ENCODE measurements at places on chromosomes 13 and 19.
A peak's percentile ranks its signal among the peaks of the same experiment; 100 is the strongest.

- no peak for DNase-seq
Observed at GRCh38 chr19:19568802-19569756, 31.0 kb downstream of the CILP2 start.

- DNase-seq: no peak
Observed at GRCh38 chr13:48806522-48806921, 152.8 kb downstream of the CYSLTR2 start.

- no peak for DNase-seq
Observed at GRCh38 chr19:28334419-28334818, 878.5 kb downstream of the UQCRFS1 start.

DNA sequence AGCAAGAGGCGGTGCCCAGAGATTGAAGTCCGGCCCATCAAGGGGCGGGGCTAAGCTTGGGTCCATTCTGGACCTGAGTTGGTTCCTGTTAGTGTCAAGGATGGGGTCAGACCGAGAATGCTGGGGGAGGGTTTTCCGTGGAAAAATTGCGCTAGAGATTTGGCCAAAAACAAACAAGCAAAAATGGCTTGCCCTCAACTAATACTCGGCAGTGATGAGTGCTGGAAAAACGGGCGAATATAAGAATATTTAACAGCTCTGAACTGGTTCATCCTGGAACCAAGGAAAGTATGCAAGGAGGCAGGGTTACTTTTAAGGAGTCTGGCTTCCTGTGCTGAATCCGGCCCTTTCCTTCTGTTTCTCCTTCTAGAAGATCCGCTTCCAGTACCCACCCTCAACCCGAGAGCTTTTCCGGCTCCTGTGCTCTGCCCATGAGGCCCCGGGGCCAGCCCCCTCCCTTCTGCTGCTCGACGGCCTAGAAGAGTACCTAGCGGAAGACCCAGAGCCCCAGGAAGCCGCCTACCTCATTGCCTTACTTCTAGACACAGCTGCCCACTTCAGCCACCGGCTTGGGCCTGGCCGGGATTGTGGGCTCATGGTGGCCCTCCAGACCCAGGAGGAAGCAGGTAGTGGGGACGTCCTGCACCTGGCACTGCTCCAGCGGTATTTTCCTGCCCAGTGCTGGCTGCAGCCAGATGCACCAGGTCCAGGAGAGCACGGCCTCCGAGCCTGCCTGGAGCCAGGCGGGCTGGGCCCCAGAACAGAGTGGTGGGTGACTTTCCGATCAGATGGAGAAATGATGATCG lies 880 bp downstream of the SWSAP1 start:
- peak; percentile 56 for DNase-seq

- DNase-seq: no peak
Observed at GRCh38 chr13:29457299-29457698, 138.2 kb downstream of the SLC7A1 start.

DNA sequence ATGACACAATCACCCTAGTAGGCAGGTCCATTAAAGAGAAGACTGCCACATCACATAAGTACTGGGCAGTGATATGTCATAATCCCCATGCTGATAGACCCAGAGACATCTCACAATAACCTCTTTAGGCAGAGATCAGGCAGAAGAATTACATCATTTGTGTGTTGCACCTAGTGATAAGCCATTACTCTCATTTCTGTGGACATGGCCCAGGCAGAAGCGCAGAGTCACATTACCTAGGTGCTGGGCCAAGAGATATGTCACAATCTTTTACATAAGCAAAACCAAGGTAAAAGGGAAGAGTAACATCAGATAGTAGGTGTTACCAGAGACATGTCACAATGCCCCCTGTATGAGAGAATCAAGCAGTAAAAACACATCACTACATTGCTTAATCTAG lies 71.9 kb downstream of the ZNF726 start:
- no peak for DNase-seq

GRCh38 chr19:39709026-39709872 lies 5.0 kb downstream of the LGALS14 start:
- no peak for DNase-seq

- no peak for DNase-seq
Observed at GRCh38 chr13:100652510-100652909, 22.1 kb downstream of the TMTC4 start.

GRCh38 chr13:68905186-68905585 lies 1202.4 kb upstream of the ATXN8OS start:
- no peak for DNase-seq

GRCh38 chr19:6808494-6808893 lies 36.0 kb downstream of the VAV1 start:
- DNase-seq: no peak

DNA sequence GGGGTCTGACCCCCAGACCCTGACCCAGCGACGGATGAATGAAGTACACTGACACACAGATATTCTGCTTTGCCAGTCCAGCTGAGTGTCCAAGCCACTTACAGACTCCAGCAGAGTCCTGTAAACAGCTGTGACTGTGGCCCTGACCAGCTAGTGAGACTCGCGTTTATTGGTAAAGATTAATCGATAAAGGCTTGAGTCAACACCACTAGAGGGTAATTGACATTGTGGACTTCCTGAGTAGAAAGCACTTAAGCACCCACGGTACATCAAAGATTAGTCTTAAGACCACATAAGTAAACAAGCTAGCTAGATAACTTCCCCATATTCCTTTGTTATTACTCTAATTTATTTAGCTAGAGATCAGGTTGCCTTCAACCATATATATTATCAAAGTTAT lies 146.0 kb downstream of the OXGR1 start:
- no peak for DNase-seq

DNA sequence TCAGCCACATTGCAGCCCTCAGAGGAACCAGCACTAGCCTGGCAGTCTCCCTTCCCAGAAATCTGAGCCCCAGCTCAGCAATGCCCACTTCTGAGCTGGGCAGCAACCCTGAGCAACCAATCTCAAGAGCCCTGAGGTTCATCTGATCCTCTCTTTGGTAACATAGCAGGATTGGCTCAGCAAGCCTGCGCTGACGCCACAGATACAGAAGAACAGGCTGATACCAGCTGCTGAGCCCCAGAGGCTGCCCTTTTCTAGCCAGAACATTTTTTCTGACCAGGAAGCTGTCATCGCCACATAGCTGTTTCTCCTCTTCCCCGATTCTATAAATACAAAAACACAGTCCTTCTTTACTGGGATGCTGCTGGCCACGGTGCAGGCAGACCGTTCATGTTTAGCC lies 59.8 kb downstream of the TRPM4 start:
- no peak for DNase-seq

- DNase-seq: no peak
Observed at GRCh38 chr13:50318887-50319286, 303.6 kb downstream of the KCNRG start.

DNA sequence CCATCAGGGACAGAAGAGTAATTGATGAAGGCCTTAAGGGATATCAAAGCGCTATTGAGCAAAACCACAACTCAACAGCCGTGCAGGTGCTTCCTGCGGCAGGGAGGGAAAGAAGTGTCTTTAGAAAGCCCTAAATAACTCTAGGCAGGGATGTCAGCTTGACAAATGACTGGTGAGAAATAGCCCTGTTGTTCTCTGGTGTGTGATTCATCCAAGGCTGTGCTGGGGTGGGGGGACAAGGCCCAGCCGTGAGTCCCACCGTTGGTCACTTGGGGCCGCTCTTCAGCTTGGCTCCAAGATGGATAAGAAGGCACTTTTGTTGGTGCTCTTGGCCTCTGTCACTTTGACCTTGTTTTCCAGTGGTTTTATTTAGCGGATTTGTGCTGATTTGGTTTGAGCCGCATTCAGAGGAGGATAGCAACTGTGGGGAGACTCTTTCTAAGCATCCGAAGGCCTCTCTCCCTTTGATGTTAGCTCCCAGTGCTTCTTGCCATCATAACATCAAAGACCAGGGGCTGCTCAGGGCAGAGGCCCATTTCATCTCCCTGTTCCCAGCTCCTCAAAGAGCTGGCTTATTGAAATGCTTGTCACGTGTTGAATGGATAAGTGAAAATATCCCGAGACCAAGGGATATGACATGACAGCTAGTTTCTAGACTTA lies 130.3 kb upstream of the SERP2 start:
- peak; percentile 24 for DNase-seq

GRCh38 chr13:104979281-104980030 lies 1556.0 kb downstream of the EFNB2 start:
- DNase-seq: no peak

DNA sequence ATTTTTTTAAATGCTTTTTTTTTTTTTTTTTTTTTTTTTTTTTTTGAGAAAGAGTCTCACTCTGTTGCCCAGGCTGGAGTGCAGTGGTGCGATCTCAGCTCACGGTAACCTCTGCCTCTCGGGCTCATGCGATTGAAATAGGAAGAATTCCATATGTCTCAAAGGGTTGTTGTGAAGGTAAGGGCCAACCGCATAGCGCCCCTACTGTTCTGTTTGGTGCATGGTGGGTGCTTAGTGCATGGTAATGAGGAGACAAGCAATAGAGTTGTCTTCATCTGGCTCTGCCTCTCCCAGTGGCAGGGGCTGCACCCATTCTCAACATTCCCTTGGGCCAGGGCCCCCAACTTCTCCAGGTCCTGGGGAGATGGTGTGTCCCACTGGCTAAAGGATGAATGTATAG lies 68.7 kb downstream of the RASL11A start:
- DNase-seq: peak; percentile 25

- DNase-seq: no peak
Observed at GRCh38 chr19:12126707-12127106, 13.4 kb downstream of the ZNF20 start.

DNA sequence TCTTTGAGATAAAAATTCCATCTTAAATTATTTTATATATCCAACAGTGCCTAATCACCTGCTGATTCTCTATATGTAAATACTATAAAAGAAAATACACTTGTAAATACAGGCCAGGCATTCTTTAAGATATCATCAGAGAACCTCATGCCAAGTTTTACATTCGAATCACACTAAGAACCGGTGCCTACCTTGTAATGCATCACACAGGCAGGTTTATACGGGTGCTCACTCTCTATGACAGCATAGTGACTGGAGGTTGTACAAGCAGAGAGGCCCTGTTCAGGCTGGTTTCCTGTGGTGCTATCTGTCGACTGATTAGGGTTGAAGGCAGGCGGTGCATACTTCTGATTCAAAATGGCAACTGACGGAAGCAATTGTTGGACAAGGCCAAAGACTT lies 141.3 kb upstream of the FBXL3 start:
- DNase-seq: no peak

GRCh38 chr13:36814465-36814864 lies 4.6 kb upstream of the RFXAP start:
- no peak for DNase-seq

- DNase-seq: no peak
Observed at GRCh38 chr19:34957830-34958751, 5.9 kb downstream of the ZNF792 start.

- DNase-seq: no peak
Observed at GRCh38 chr13:50951366-50951765, 41.8 kb downstream of the RNASEH2B start.

GRCh38 chr13:39527301-39527700 lies 75.7 kb downstream of the LHFPL6 start:
- DNase-seq: no peak

DNA sequence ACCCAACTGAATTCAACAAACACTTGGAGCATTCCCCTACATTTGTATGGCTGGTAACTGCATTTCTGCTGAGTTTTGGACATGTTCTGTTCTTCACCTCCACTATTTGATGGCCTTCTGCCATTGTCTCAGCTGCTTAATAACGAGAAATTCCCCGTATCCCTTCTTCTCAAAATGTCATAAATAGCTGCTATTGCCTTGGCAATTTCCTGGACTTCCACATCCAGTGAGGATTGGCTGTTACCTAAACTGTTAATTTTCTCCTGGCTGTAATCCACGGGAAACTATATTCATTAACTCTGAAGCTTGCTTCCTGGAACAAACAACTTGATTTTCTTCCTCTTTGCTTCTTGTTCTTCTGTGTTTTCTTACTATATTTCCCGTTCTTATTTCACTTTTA lies 69.5 kb upstream of the TDRD3 start:
- DNase-seq: no peak

GRCh38 chr13:110820322-110820721 lies 94.5 kb downstream of the ANKRD10 start:
- DNase-seq: no peak

DNA sequence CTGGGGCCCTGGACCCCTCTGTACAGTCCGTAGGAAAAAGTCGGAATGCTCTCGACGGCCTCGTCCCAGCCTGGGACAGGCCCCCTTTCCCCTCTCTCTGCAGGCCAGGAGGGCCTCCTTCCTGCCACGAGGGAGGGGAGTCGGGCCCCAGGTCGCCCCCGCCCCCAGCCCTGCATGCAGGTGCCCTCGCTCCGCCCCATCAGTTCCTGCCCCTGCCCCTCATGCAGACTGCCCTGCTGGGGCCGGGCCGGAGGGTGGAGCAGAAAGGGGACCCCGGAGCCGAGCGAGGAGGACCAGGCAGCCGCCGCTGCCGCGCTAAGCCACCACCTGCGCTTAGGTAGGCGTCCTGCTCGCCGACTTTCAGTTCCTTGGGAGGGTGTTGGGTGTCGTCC lies 7.3 kb downstream of the LYL1 start:
- no peak for DNase-seq

DNA sequence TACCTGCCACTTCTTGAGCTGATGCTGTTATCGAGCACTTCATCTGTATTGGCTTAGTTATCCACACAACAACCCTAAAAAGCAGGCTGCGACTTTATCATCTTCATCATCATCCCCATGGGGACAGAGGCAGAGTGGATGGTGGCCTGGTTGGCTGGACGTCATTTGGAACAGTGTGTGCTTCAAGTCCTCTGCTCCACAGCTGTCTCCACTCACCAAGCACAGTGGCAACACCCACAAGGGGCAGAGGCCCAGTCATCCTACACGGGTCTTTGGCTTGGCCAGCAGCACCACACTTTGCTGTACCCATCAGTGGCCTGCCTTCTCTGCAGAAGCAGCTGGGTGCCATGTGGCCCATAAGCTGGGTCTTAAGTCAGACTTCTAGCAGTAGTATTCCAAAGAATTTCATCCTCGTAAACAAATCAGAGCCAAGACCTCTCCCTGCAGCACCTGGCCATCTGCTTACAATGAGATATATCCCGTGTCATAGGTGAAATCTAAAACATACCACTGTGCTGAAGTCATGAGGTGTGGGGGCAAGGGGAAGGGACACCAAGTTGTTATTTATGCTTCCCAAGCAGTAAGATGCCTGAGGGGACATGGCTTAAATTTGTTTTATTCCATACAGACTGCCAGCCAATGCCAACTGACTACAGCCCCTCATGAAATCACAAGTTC lies 47.9 kb upstream of the EPHX3 start:
- no peak for DNase-seq

DNA sequence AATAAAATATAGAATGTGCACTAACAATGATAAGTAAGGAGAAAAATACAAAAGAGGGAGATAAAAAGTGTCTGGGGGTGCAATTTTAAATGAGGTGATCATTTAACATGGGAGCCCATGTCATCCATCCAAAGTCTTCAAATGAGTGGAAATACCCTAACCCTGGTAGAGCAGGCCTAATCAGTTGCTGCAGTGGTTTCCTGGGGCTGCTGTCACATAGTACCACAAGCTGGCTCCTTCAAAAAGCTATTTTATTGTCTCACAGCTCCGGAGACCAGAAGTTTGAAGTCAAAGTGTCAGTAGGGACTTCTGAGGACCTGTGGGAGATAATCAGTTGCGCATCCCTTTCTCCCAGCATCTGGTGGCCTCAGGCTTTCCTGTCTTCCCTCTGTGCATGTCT lies 717.9 kb downstream of the DIAPH3 start:
- DNase-seq: no peak
